NCI-H69 (cell line): ENCODE measurements at places on chromosomes 7 and 10.

GRCh38 chr7:84469034-84469433, 274.4 kb upstream of the SEMA3A start:
- DNase-seq: no peak

DNA sequence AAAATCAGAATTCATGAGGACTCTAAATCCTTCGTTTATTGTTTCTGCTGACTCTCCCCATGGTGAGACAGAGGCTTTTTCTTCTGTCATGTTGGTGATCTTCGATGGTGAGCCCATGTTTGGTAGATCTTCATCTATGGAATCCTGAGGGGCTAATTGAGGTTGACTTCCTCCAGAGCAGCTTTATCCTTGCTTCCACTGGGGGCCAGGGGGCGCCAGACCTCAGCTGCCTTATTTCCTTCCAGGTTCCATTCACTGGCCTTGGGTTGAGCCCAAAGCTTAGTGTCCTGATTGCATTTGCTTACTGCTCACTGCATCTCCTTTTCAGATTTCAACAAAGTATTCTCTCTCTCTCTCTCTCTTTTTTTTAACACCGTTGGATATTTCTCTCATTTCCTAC, 80.7 kb downstream of the GCC1 start:
- DNase-seq: peak; percentile 55

- no peak for DNase-seq
Measured at GRCh38 chr10:55183993-55184392, 383.0 kb upstream of the PCDH15 start.

DNA sequence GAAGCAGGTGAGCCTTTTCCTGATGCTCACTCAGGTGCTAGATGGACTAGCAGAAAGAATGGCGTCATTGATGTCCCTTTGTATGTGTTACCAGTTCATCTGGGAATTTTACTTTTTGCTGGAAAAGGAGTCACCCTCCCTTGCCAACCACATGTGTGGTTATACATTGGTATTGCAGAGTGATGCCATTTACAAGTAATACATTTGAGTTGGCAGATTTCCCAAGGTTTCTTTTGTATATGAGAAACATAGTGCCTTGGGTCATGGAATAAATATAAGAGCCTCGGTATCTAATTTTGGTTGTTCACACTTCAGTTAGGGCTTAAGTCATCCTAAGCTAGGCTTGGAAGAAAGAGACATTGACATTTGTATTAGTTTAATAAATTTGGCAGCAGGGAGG, 10.4 kb upstream of the ATXN7L1 start:
- peak; percentile 90 for DNase-seq

- peak; percentile 51 for DNase-seq
Measured at GRCh38 chr10:5559642-5560141, 34.9 kb downstream of the CALML3 start.
